NCI-H69 (cell line): ENCODE measurements at places on chromosomes 12 and 14.

GRCh38 chr14:41634286-41634685 is 27.6 kb downstream of the LRFN5 start:
- no peak for DNase-seq

DNA sequence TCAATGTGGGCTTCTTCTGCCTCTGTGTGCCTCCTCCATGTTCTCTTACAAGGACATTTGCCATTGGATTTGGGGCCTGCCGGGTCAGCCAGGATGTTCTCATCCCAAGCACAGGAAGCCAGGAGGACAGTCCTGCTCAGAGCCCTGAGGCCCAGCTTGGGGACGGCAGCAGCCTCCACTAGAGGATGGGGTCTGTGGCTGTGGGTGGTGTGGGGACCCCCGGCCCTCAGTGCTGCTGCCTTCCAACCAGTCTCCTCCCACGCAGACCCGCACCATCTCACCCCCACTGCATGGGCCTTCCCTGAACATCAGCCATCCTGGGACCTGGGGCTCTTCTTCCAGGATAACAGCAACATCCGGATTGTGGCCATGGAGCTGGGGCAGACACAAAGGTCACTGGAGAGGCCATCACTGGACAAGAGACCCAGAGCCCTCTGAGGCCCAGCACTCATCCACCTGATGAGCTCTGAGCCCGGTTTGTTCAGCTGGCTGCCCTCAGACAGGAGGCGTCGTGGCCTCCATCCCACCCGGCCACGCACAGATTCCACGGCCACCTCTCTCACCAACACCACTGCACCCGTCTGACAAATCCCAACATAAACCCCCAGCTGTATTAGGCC is 56.5 kb upstream of the C14orf180 start:
- DNase-seq: no peak

GRCh38 chr12:39467432-39467870 is 24.5 kb upstream of the KIF21A start:
- no peak for DNase-seq

DNA sequence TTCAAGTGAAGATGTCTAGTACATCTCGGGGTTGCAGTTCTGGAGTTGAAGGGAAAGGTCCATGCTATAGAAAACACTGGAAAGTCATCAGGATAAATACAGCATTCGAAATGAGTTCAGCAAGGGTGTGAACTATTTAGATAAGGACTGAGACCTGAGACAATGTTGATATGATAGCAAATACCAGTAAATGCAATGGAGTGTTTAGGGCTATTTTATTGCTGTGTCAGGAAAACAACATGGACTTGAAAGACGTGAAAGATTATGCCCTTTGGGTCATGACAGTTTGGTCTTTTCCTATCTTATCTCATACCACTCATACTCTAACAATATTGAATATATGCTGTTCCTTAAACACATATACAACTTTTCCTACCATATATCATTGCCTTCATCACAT is 1776.2 kb upstream of the SEL1L start:
- DNase-seq: no peak

DNA sequence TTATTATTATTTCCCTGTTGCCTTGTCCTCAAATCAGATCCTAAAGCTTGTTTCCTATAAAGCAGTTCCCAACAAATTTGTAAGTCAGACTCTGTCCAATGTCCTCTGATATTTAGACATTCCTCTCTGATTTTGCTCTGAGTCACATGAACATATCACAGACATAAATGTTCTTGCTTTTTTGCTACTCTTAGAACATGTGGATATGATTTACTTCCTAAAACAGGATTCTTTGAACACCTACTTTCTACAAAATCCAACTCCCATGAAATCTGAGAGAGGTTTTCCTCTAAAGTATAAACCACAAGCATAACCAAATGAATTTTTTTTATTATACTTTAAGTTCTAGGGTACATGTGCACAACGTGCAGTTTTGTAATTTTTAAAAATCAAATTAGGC is 181.3 kb upstream of the SLC38A2 start:
- DNase-seq: no peak

DNA sequence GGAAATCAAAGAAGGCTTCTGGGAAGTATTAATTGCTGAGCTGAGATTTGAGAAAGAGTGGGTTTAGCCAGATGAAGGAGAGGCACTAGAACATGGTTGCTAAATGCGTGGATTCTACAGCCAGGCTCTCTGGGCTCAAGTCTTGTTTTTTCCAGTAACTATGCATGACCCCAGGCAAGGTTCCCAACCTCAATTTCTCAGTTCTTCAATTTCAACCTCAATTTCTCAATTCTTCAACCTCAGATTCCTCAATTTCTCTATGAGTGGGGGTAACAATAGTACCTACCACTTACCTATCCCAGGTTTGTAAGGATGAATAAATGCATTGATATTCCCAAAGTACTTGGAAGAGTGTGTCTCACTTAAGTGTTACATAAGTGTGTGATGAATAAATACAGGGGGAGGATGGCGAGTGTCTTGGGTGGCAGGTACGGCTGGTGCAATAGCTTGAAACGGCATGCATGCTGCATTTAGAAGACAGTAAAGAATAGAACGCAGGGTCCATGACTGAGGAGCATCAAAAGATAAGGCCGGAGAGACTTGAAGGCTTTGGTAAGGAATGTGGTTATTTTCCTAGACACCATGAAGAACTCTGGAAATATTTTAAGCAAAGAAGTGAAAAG is 149.1 kb upstream of the ATP2B1 start:
- DNase-seq: no peak

DNA sequence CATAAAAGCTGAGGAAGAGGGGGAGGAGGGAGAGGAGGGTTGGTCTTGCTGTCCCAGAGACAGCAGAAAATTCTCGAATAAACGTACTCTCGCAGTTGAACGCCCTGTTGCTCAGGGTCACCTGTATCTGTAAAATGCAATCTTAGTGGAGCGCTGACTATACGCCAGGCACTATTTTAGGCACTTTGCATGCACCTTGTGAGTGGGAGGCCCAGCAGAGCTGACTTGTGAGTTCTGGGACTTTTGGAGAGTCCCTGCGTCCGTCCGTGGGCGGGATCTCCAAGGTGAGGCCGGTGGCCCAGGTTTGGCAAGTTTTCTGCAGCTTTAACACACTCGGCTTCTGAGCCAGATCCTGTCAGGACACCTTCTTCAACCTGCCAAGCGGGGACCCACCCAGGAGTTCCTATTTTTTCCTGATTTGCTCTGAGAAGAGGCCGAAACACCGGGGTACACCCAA is 32.5 kb upstream of the PLEKHG6 start:
- no peak for DNase-seq
